Caco-2 (cell line): ENCODE measurements at places on chromosomes 6 and 20. TPM values are rescaled to one million over a fixed set of nuclear protein-coding genes. Genes with fewer than 3 reads are reported as not detected.

RIPPLY2 gene
- not detected in 2 replicates for total RNA-seq

- H3K4me3 ChIP-seq: no peak overlapping the region
- no peak overlapping the region for H3K27ac ChIP-seq
- no peak for DNase-seq
- peaks cover under 1% of the 10 kb centered on the region; the same call in 1 of the 2 replicates for H3K4me1 ChIP-seq
- H3K36me3 ChIP-seq: no peaks in the 10 kb centered on the region
Measured at GRCh38 chr6:70210462-70210861, 92.4 kb downstream of the COL9A1 start.

GNAS gene
- 1,877 and 1,936 TPM in 2 replicates for total RNA-seq

MYCT1 gene
- total RNA-seq: not detected in 2 replicates

WFDC8 gene
- not detected in 2 replicates for total RNA-seq

- H3K27me3 ChIP-seq: no peaks in the 10 kb centered on the region
- no peak overlapping the region for H3K4me3 ChIP-seq
- no peak for DNase-seq
- peaks cover 9% of the 10 kb centered on the region for H3K4me1 ChIP-seq
Measured at GRCh38 chr20:38559764-38560163, 21.2 kb upstream of the ADIG start.

SSTR4 gene
- total RNA-seq: not detected in 2 replicates
